ENCODE measurements at places on chromosomes 12 and 14. TPM values are rescaled to one million over a fixed set of nuclear protein-coding genes. Genes with fewer than 3 reads are reported as not detected.

Gene THAP2
- total RNA-seq, result 7.2 TPM

Gene CLEC4C
- not detected for total RNA-seq

Gene TMEM119
- not detected for total RNA-seq

Gene CFAP251
- 0.80 TPM for total RNA-seq

Gene CELA1
- not detected for total RNA-seq

Gene RACGAP1
- total RNA-seq, result 109 TPM

Gene RND1
- total RNA-seq, result 4.3 TPM

Gene OASL
- 2.6 TPM for total RNA-seq

Gene ADAM20
- 2.4 TPM for total RNA-seq

Gene ARHGDIB
- total RNA-seq, result 667 TPM

Gene CCER1
- total RNA-seq, result not detected

Gene KRT75
- not detected for total RNA-seq

Gene BRMS1L
- 5.7 TPM for total RNA-seq

Gene PTPRB
- total RNA-seq, result not detected

Gene PPFIA2
- total RNA-seq, result not detected

Gene TMPRSS12
- total RNA-seq, result not detected

Gene FBXO33
- 15.6 TPM for total RNA-seq

Gene ADSS1
- total RNA-seq, result 7.3 TPM

Gene TULP3
- total RNA-seq, result 4.9 TPM

Gene RNF34
- total RNA-seq, result 55.1 TPM

Gene RNASE4
- 0.60 TPM for total RNA-seq

Gene LAG3
- total RNA-seq, result 71.3 TPM
